ENCODE measurements at places on chromosomes 7 and 10. TPM values are rescaled to one million over a fixed set of nuclear protein-coding genes. Genes with fewer than 3 reads are reported as not detected.

Gene ITIH5
- 17.6 TPM for polyA plus RNA-seq

Gene MYOZ1
- 1.3 TPM for polyA plus RNA-seq

Gene DNAJB9
- polyA plus RNA-seq, result 50.7 TPM

Gene EPHA1
- polyA plus RNA-seq, result 36.7 TPM

Gene TMEM139
- polyA plus RNA-seq, result 9.1 TPM

Gene MICALL2
- 28.2 TPM for polyA plus RNA-seq

Gene CHRM2
- 3.4 TPM for polyA plus RNA-seq

Gene PTEN
- 32.8 TPM for polyA plus RNA-seq

Gene PRLHR
- polyA plus RNA-seq, result not detected

Gene FXYD4
- polyA plus RNA-seq, result 4.8 TPM

Gene CHST3
- 6.1 TPM for polyA plus RNA-seq

Gene CCDC71L
- polyA plus RNA-seq, result 14.8 TPM

Gene AS3MT
- polyA plus RNA-seq, result 2.2 TPM

Gene SEPTIN14
- polyA plus RNA-seq, result not detected

Gene FASTK
- 193 TPM for polyA plus RNA-seq

Gene LRRC18
- not detected for polyA plus RNA-seq

Gene PNLIP
- polyA plus RNA-seq, result not detected

Gene RET
- polyA plus RNA-seq, result not detected

Gene GDF2
- polyA plus RNA-seq, result 0.39 TPM

Gene EN2
- polyA plus RNA-seq, result 0.24 TPM

Gene NAT16
- not detected for polyA plus RNA-seq

Gene PIP
- polyA plus RNA-seq, result not detected

Gene RELN
- polyA plus RNA-seq, result 7.4 TPM

Gene KDM7A
- 1.4 TPM for polyA plus RNA-seq

Gene SH2B2
- 6.7 TPM for polyA plus RNA-seq

Gene ZNF786
- polyA plus RNA-seq, result 4.9 TPM

Gene AMZ1
- 1.4 TPM for polyA plus RNA-seq

Gene HKDC1
- polyA plus RNA-seq, result 19.5 TPM

Gene COA1
- 52.1 TPM for polyA plus RNA-seq

Gene ZNF467
- polyA plus RNA-seq, result 15.6 TPM

Gene WNT16
- polyA plus RNA-seq, result 0.58 TPM

Gene SFRP4
- 1.3 TPM for polyA plus RNA-seq

Gene ADAM22
- polyA plus RNA-seq, result 1.6 TPM

Gene MMP21
- 0.22 TPM for polyA plus RNA-seq

Gene TRIM73
- polyA plus RNA-seq, result 6.7 TPM

Gene SAMD9L
- polyA plus RNA-seq, result 1.5 TPM

Gene NPY4R2
- not detected for polyA plus RNA-seq

Gene IFIT2
- polyA plus RNA-seq, result 2.9 TPM

Gene KCNIP2
- 0.96 TPM for polyA plus RNA-seq

Gene PGAM2
- polyA plus RNA-seq, result 0.66 TPM

Gene CTAGE8
- 3.6 TPM for polyA plus RNA-seq

Data from hepatocyte (in vitro differentiated cells).